Stimulated activated naive CD4-positive, alpha-beta T cell treated with Interleukin-2 at 50 U/mL for 16 hours (primary cell): ENCODE measurements at places on chromosomes 3 and 15.
A peak's percentile ranks its signal among the peaks of the same experiment; 100 is the strongest.

DNA sequence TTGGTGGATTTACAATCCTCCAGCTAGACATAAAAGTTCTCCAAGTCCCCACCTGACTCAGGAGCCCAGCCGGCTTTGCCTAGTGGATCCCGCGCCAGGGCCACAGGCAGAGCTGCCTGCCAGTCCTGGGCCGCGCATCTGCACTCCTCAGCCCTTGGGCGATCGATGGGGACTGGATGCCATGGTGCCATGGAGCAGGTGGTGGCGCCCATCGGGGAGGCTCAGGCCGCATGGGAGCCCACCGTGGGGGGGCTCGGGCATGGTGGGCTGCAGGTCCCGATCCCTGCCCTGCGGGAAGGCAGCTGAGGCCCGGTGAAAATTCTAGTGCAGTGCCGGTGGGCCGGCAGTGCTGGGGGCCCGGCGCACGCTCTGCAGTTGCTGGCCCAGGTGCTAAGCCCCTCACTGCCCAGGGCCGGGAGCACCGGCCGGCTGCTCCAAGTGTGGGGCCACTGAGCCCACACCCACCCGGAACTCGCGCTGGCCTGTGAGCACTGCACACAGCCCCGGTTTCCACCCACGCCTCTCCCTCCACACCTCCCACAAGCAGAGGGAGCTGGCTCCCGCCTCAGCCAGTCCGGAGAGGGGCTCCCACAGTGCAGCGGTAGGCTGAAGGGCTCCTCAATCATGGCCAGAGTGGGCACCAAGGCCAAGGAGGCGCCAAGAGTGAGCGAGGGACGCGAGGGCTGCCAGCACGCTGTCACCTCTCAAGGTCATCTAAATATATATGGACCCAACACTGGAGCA, 38.8 kb upstream of the IGSF11 start:
- no peak for DNase-seq

DNA sequence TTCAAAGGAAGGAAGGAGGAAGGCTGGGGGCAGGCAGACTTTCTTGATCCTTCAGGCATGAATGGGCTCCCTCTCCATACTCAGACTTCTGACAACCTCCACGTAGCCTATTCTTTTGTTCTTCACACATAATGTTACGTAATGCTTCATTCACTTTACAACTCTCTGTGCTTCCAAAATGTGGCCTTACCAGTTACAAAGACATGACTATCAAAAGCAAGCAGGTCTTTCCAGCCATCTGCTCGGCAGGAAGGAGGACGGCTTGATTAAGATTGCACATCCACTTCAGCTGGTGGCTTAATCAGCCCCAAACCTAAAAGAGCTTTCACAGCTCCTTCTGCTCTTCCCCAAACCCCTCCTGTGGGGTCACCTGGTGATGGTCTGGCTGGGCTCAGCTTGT, 263.2 kb downstream of the XXYLT1 start:
- no peak for DNase-seq

DNA sequence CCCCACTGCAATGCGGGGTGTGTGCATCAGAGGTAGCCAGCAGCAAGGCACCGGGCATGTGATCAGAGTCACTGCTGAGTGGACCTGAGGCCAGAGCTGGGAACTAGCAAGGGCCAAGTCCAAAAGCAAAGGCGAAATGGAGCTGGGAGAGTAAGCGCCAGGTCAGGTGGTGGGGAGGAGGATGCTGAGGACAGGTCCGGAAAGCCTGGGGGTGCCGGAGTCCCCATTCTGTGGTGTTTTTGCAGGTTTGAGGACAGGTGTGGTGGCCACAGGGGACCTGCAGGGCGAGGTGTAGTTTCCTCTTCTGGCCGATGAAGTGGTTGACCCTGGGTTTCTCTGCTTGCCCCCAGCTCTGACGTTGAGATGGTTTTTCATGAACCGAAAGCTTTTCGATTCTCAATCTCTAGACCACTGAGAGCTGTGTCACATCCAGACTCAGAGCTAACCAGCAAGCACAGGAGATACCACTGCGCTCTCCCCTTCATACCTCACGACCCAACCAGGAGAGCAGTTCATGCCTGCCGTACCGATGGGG, 35.0 kb upstream of the HES1 start:
- DNase-seq, result no peak

DNA sequence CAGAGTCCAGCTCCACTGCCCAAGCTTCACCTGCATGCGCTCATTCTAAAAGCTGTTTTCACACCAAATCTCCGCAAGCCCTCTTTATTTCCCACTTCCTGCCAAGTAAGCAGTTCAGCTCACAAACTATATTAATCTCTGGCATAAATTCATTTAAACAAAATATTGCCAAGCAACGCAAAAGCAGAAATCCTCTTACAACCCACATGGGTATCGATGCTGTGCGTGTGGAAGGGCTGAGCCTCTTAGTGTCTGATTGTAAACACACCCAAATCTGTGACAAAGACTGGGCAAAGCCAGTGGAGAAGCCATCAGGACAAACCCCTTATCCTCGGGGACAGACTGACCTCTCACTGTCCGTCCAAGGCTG, 124.3 kb upstream of the ATP2B2 start:
- DNase-seq, result no peak

DNA sequence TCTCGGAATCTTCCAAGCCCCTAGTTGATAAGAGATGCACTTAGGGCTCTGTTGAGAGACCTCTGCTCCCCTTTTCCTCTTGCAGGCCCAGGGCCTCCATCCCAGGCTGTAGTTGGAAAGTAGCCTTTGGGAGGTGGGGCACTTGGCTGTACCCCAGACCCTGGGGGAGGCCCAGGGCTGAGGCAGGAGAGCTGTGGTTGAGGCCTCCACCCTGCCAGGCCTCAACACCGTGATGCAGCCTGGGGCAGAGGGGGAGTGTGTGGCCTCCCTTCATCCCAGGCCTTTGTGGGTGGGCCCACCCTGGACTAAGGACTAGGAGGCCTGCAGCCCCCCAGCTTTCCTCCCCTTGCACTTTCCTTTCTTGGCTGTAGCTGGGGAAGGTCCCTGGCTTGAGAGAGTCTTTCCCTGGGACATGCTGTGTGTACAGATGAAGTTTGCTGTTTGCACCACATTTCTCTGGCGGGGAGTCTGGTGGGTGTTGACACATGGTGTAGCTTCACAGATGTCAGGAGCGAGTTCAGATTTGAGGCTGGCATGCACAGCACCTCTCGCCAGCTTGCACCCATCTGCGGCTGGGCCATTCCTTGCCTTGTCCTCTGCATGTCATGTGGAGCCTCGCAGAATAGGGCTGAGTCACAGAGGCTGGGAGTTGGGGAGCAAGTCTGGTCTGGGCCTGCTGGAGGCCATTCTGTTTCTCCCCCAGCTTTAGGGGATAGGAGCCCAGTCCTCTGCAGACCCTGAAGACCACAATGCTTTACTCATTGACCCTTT, 13.7 kb downstream of the PLEKHO2 start:
- DNase-seq, result no peak

GRCh38 chr3:56918111-56918568, 116.4 kb upstream of the ARHGEF3 start:
- DNase-seq, result peak; percentile 60

GRCh38 chr3:112013058-112013783, 14.5 kb downstream of the TAGLN3 start:
- DNase-seq, result peak; percentile 48

DNA sequence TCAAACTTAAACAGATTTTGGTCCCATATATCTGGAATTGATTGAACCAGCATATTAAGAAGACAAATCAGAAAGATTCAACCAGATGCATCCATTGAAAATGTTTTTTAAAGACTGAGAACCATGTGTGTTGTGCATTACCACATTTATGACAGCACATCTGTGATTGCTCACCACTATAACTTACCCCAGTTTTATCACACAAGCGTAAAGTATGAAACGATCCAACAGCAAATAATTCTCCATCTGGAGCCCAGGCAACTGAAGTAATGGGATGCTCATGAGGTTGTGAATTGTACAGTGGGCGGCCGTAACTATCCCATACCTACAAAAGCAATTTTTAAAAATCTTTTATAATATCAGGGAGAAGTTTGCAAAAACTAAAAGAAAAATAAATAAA, 43.2 kb downstream of the IFT80 start:
- no peak for DNase-seq

- peak; percentile 2 for DNase-seq
Observed at GRCh38 chr3:149003653-149004305, 12.4 kb downstream of the GYG1 start.

- DNase-seq, result no peak
Observed at GRCh38 chr3:53787016-53787415, 59.2 kb downstream of the CHDH start.

DNA sequence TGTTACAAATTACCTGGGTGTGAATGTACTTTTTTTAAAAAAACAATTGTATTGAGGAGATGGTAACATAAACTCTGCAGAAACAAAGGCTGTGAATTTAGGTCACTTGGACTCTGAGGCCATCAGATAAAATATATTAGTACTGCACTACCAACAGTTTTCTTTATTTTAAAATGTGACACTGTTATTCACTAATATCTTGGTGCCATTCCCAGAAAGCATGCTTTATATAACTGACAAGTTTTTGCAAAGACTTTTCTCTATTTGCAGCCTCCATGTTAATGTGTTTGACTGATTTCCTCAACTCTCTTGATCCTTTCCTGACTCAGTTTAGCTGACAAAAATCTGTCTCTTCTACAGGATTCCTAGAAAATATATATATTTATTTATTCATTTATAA, 26.5 kb upstream of the ACTL6A start:
- no peak for DNase-seq

GRCh38 chr3:134144694-134145093, 106.0 kb downstream of the RYK start:
- no peak for DNase-seq

- DNase-seq, result no peak
Observed at GRCh38 chr3:151796105-151796680, 17.7 kb upstream of the AADAC start.

GRCh38 chr3:85161544-85161943, 202.8 kb downstream of the CADM2 start:
- DNase-seq, result no peak

GRCh38 chr3:33883951-33884561, 85.6 kb downstream of the PDCD6IP start:
- no peak for DNase-seq

DNA sequence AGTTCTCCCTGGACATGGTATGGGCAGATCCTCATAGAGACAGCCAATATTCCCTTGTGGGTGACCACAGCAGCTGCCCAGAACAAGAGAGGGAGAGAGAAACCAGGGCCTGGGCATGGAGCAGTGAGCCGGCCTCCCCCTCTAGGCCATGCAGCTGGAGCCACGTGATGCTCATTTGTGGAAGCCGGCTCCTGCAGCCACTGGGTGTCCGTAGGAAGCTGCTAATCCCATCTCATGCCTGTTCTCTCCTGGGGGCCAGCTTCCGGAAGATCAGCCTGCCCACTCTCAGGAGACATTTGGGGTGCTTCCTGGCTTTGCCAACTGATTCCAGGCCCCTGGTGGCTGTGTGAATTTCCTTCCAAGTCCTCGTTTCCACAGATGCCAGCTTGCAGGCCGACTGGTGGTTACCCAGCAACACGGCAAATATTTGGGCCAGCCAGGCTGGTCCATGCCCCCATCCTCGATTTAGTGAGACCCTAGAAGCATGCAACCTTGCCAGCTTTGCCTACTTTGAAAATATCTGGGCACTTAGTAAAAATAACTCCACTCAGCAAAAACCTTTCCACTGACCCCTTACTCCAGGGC, 55.3 kb downstream of the LINGO1 start:
- no peak for DNase-seq

DNA sequence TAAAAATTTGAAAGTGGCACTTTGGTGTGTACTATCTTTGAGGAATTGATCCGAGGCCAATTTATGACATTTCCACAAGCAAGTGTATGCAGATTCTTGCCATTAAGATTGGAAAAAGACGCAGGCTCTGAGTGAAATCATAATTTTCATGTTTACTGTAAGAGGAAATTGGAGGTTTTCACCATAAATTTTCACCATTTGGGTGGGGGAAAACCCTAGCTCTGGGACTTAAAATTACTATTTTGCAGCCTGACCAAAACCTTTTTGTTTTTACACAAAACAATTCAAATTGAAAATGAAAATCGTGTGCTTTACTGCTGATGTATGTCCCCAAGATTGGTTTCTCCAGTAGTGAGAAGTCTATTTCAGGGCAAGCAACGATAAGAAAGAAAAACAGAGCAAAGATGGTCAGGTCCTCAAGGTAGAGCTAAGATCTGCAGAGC, 282.6 kb downstream of the FOXP1 start:
- DNase-seq, result no peak

DNA sequence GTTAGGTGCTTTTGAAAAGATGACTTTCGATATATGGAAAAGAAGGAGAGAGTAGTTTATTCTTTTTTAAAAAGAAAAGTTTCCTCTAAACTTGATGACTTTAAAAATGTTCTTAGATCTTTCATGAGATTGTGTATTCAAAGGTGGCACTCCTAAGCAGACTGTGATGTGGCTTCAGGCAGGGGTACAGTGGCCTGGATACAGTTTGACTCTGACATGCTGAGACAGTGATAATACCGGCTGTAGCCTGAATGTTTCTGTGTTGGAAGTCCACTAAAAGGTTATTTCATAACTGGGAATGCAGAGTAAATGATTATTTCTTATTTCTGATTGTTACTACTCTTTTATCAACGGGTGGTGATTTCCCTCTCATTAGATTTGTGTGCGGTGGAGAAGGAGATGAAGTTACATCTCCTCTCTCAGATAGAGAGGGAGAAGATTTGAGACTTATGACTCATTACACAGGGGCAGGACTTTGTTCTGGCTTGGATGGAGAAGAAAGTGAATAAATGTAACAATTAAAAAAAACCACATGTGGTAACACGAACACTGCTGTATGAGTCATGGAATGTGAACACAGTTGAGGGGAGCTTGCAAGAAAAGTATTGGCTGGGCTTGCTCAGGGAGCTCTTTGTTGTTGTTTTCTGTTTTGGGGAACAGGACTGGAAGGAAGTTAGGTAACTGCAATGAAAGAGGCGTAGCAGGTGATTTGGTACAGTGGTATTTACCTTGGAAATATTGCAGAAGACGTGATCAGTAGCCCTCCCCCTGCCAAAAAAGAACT, 21.6 kb downstream of the SPTSSB start:
- DNase-seq, result peak; percentile 9

DNA sequence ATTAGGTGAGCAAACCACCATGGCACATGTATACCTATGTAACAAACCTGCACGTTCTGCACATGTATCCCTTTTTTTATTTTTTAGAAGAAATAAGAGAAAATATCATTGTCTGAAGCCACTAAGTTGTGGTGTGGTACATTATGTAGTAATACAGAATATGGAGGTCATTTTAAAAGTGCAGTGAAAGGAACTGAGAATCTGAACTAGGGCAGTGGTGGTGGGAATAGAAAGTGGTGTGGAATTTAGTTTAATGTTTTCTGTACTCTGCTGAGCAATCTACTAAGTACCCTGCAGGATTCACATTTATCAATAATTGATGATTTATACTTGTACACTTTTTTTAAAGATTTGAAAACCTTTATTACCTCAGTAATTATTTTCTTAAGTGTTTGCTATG, 283.5 kb downstream of the CHL1 start:
- no peak for DNase-seq

GRCh38 chr3:64184621-64185020, 40.6 kb downstream of the PRICKLE2 start:
- DNase-seq, result no peak
